CD4-positive, alpha-beta T cell treated with Interferon alpha-2 for 1 hour (primary cell): ENCODE measurements at places on chromosomes 2 and 18.

DNA sequence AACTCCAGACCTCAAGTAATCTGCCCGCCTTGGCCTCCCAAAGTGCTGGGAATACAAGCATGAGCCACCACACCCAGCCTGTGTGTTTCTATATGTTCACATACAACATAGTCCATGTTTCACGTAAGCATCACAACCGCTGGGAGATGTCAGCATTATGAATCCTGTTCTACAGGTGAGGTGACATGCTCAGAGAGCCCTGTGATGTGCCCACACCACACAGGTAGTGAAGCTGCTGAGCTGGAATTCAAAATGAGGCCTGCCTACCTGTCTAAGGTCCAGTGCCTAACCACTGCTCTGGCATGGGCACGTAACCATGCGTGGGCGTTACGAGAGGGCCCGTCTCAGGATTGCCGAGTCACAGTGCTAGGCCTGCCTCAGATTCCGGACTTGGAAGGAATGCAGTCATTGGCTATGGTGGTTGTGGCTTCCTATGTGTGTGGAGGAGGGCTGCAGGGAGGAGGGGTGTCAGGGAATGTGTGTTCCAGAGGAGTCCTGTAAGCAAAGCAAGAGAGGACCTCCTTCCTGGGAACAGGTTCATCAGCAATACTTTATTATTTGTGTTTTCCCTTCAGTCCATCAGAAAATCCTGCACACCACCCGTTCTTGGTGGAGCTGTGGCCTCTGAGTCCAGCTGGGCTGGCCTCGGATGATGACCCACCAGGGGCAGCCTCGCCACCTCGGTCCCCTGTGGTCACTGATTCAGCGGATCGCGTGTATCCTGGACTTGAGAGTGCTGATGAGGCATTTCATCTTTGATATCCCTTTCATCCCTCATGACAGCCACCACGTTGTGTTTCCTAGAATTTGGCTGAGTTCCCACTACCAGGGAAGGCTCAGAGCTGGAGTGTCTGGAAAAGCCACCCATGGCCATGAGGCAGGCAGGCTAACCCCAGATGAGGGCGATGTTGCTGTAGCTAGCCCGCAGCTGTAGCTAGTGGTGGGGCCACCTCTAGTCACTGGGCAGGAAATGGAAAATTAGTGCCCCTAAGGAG lies 31.1 kb downstream of the HK2 start:
- DNase-seq: no peak

- DNase-seq: no peak
Observed at GRCh38 chr2:79831961-79832360, 319.1 kb downstream of the CTNNA2 start.

GRCh38 chr2:174184915-174185314 lies 63.4 kb downstream of the OLA1 start:
- DNase-seq: no peak

- peak; percentile 80 for DNase-seq
Observed at GRCh38 chr2:241095594-241096290, 6.3 kb downstream of the MTERF4 start.

- DNase-seq: no peak
Observed at GRCh38 chr18:2338601-2339000, 232.7 kb downstream of the METTL4 start.

- DNase-seq: no peak
Observed at GRCh38 chr2:169562519-169562918, 11.1 kb downstream of the FASTKD1 start.

- DNase-seq: no peak
Observed at GRCh38 chr2:231000211-231000904, 4.4 kb downstream of the SPATA3 start.

DNA sequence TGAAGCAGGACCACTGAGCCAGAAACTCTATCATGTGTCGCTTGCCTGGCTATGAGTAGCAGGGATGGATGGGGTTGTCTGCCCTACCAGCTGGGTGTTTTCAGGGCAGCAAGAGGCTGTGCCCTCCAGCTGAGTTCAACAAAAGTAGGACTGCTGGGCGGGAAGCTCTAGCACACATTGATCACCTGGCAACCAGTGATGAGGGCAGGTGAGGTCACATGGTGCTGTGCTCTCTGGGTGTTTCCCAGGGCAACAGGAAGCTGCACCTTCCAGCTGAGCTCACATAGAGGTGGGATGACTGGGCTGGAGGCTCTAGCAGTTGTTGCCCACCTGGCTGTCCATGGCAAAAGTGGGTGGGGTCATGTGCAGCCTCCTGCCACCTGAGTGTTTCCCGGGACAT lies 487.3 kb upstream of the VWC2L start:
- no peak for DNase-seq

GRCh38 chr2:17756668-17757067 lies 2.7 kb downstream of the GEN1 start:
- no peak for DNase-seq

- DNase-seq: no peak
Observed at GRCh38 chr2:233042549-233042948, 10.1 kb downstream of the NEU2 start.

DNA sequence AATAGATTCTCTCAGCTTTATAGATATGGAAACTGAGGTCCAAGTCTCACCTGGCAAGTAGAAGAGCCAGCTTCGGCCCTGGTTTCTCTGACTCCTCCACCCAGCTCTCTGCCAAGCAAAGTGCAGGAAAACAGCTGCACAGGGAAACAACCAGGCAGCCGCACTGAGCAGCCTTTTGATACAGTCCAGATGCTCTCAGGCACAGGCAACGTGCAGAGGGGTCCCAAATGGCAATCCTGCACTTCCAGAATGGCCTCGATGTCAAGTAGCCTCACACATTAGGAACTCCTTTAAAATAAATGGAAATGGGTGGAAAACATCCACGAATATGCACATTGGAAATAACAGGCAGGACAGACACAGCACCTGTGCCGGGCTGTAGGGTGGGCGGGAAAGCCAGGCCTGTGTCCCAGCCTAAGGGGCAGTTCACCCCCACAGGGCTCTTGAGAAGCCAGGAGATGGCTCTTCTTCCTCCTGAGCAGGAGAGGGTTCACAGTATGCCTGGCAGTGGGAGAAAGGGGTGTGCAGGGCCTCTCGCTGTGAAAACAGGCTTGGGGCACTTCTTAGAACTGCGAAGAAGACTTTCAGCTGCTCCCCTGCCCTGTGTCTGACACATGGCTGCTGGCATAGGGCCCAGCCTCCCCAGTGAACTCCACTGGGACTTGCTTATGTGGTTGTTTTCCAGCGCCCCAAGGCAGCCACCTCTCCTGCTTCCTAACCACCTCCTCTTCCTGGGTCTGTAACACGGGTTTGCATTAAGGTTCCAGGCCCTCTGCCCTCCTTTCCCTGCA lies 63.9 kb upstream of the TUBA3E start:
- DNase-seq: no peak

- no peak for DNase-seq
Observed at GRCh38 chr2:230650585-230651137, 62.0 kb upstream of the CAB39 start.

DNA sequence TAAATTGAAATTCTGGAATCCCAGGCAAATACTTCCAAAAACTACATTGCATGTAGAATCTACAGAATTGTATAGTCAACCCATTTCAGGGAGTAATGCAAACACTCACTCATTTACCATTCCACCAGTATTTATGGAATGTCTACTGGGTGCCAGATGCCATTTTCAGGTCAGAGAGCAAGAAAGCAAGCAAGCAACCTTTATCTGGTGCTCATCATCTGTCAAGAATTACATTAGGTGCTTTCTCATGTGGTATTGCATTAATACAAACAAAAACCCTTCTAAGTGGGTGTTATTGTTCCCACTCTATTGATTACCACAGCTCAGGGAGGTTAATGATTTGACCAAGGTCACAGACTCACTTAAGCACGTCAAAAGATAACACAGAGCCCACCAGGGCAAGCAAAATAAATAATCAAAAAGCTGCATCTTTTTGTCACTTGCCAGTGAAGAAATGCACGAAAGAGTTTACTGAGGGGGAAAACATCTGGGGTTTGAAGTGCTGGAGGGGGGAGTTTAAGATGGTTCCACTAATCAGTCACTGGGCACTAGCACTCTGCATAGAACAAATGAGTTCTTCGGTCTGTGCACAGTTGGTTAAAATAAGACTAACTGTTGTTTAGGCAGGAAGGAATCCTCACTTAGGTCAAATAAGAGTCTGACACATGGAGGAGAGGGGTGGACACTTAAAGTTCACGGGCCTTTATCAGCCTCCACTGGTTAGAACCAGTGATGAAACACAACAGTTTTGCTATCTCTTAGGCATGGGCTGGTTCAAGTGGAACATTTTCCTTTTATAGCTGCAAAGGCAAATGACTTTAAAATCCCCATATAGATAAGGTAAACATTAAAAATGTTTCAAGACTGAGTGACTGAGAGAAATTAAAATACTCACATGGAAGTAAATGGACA lies 208.8 kb downstream of the CDH2 start:
- no peak for DNase-seq

DNA sequence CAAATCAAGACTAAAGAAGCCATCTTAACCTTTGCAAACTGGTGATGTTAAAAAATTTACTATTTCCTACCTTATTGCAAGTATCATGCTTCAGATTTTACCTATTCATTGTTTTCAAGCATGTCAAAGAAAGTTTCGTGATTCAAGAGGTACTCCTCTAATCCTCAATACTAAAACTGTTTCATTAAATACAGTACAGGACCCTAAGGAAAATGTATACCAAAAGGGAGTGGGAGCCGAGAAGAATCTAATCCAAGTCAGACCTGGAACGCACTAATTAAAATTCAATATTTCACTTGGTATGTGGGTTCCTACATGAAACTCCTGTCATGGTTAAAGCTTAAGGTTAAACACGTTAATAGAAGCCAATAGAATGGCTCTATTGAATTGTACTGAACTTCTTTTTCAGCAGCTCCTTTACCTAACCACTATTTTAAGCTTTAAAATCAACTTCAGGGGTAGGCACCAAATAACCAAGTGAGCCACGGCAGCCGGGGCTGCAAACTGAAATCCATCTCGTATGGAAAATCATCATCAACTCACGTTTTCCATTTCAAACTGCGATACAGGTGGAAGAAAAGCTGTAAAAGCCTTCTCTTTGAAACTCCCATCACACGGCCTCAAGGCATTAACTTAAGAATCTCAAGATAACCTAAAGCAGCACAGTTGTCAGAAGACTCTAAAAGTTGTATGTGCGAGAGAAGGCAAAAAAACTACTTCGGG lies 188.8 kb downstream of the ZEB2 start:
- DNase-seq: no peak

DNA sequence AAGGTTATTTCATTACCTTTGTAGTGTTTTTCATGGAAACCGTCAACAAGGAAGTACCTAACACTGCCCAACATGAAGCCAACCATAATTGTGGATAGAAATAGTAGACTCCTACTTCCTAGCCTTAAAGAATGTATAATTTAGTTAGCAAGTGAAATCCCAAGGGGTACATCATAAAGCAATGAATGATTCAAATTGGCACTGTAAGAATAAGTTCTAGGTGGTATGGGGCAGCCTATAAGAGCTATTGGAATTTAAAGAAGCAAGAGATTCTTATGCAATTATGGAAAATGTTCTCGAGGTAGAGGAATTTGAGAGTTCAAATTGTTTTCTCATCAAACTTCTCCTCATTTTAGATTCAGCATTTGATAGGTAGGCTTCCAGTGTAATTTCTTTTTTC lies 157.9 kb downstream of the FMNL2 start:
- DNase-seq: no peak

DNA sequence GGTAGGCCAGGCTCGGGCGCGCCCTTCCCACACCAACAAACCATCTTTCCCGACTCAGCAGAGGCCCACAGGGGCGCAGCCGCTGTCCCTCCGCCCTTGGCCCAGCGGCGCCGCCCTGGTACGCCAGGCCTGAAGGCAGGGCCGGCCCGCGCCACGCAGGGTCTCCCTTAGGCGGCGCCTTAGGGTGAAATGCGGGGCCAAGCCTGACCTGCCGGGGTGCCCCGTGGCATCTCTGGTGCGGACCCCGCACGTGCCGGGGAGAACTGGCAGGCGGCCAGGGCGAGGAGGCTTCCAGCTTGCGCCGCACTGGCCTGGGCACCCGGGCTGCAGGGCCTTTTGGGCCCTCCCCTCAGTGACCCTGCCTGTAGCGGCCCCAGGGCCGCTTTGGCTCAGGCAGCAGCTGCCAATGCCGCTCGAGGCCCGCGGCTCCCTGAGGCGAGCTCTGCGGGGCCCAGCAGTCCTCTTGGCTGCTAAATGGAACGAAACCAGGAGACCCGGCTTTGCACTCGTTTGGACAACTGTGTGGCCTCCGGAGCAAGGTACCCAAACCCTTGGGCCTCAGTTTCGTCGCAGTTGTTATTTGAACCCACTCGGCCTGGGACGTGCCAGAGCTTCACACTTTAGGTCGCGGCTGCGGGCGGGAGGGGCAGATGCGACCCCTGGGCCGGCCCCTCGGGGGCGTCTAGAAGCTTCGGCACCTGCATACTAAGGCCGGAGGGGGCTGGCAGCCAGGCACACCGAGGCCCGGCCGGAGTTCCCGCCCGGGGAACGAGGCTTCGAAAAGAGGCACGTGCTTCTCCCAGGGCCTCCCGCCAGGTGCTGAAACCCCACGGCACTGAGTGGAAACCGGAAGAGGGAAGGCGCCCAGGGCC lies 8.5 kb downstream of the OTX1 start:
- no peak for DNase-seq

GRCh38 chr2:165369131-165369897 lies 100.2 kb upstream of the CSRNP3 start:
- DNase-seq: no peak

- no peak for DNase-seq
Observed at GRCh38 chr18:75291460-75291859, 80.9 kb downstream of the TSHZ1 start.

DNA sequence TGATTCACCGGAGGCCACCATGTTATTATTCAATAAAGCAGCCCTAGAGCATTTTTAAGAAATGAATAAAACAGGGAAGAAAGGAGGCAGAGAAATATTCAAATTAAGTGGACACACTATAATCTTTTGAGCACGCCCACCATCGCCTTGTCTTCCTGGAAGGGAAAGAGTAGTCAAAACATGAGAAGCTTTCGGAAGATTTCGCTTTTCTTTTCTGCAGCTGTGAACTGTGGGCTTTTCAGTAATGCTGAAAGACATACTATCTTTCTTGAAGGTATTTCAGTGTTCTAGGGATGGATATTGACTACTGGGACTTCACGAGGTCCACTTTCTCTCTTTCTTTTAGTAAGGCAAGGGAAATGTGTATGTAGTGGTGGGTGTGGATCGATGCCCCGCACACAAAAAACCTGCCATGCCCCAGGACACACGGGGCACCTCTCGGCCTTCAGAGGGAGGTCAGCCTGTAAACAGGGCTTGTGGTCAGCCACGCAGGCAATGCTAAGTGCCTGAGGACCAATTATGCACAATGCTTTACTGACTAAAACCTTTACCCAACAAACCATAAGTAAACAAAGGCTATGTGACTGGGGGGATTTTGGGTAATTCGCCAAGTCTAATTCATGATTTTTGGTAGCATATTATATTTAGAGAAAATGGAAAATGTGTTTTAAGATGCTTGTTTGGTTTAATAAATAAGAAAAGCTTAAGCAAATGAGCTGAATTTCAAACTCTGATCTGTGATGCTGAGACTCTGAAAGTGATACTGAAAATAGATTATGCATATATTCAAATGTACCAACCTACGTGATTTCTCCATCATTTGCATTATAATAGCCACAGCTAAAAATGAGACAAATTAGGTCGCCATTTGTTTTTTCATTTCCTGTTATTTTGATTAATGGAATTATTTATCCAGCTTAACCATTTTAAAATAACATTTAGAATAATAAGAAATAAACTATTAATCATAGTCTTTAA lies 130.5 kb downstream of the ZNF516 start:
- no peak for DNase-seq

GRCh38 chr2:104863468-104864279 lies 9.8 kb downstream of the POU3F3 start:
- DNase-seq: no peak

- DNase-seq: no peak
Observed at GRCh38 chr18:6598657-6599056, 130.9 kb upstream of the ARHGAP28 start.

GRCh38 chr2:97747716-97748115 lies 34.3 kb downstream of the ZAP70 start:
- no peak for DNase-seq
